ENCODE measurements at places on chromosomes 12 and 14.

DNA sequence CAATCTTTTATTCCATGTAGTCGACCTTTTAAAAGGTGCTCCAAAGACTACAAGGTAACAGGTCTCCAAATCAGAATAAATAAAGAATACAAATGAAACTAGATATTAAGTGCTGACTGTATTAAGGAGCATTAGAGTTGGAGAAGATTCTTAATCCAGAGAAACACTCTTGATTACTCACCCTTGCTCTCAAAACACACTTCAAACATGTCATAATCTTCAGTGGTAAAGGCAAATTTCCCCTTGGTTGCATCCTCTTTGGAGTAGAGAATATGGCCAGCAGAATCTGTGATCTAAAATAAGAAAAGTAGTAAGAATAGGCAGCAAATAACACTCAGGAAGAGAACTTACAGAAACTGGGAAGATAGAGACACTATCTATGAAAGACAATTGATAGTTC, 24.6 kb downstream of the TMED10 start:
- no peak for DNase-seq

GRCh38 chr12:39846971-39847650, 227.5 kb upstream of the ABCD2 start:
- no peak for DNase-seq

DNA sequence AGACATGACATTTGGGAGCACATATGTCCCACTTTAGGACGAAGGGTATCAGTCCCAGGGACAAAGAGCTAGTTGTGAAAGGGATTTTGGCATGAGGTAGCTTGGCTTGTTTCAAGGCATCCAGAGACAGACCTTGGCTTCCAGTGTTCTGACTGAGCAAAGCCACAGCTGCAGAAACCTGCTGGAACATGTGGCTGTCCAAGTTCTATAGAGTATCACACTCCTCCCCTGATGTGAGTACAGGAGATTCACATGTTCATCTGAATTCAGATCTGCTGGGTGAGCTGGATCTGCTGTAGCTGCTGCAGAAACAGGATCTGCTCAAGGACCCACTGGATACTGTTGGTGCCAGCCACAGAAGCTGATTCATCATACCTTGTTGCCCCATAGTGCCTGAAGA, 10.1 kb upstream of the C14orf39 start:
- no peak for DNase-seq

DNA sequence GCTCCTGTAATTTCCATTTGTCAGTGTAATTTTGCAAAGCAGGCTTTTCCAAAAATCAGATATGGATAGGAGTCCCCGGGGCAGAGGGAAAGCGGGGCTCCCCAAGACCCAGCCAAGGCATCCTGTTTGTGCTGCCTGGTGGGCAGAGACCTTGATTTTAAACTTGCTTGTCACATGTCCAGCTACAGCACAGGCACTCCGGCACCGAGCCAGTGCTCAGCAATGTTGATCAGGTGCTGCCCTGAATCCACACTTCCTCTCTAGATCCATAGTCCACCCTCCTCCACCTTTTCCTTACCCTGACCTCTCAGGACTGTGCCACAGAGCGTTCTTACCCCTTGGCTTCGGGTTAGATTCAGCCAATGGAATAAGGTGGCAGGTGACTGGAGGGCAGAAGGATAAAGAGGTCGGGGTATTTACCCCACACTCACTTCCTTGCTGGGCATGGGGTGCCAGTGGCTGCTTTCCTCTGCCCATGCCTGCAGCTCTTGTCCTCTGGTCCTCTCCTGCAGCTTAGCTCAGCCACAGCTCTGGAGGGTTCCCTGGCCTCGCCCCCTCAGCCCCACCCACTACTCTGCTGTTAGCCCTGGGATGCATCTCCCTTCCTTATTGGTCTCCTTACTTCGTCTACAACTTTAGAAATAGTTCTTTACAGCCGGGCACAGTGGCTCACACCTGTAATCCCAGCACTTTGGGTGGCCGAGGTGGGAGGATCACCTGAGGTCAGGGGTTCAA, 80.1 kb downstream of the IRF2BPL start:
- DNase-seq = no peak

DNA sequence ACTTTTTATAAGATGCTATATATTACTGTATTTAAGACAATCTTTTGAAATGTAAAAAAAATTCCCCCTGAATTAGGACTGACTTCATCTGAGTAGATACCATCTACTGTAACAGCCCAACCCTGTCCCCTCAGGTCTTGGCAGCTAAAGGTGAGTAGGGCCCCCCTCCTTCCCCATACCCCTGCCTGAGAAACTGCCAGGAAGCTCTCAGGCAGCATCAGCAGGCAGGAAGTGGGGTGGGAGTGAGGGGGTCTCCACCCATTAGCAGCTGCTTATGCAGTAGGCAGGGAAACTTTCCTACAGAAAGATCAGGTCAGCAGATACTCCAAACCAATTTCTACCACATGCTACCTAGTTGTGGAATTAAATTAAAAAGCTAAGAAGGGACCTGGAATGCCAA, 62.5 kb downstream of the PAX9 start:
- DNase-seq = no peak

DNA sequence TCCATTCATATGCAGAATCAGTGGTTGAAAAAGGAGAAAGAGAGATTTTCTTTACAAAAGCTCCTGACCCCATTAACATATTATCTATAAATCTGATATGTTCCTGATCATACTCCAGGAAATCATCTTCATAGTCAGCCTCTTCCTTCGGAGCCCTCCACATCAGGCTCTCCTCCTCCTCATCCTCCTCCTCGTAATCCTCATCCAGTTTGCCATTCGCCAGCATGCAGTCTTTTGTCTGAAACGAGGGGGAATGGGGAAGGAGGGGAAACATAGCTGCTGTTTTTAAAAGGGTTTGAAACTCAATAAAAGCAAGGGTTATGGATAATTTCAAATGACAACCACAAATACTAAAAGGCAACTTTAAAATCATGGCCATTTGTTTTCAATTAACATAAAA, 60.9 kb downstream of the DICER1 start:
- no peak for DNase-seq

DNA sequence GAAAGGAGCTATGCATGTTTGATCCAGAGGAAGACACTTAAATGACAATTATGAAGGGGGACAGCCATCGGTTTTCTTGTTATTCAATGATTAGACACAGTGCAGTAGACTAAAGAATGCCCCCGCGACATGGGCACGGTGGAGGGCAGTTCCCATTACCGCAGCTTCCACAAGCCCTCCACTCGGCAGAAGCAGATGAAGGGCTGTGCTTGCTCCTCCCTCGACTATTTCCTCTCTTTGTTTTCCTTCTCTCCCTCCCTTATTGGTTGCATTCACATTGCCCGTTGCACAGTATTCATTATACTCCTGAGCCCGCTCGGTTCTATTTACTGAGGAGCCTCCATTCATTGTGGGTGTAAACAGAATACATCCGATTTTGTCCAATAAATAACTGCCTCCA, 138.8 kb upstream of the RASSF8 start:
- DNase-seq = no peak

GRCh38 chr12:52606581-52607218, 5.4 kb upstream of the KRT72 start:
- DNase-seq = no peak

DNA sequence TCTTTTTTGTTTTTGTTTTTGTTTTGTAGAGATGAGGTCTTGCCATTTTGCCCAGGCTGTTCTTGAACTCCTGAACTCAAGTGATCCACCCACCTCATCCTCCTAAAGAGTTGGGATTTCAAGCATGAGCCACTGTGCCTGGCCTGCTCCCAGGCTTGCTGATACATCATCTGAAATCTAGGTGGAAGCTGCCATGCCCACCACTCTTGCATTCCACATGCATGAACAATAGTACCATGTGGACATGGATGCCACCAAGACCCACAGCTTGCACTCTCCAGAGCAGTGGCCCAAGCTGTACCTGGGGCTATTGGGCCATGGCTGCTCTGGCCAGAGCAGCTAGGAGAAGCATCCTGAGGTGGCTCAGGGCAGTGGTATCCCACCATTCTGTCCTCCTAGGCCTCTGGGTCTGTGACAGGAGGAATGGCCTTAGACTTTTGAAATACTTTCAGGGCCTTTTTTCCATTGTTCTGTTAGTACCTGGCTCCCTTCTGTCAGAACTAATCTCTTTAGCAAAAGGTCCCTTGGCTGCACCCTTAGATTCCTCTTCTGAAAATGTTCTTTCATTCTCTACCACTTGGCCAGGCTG, 13.7 kb downstream of the FLVCR2 start:
- DNase-seq = no peak

- no peak for DNase-seq
Measured at GRCh38 chr12:50507930-50508329, 3.1 kb downstream of the DIP2B start.

GRCh38 chr14:64855721-64856528, 23.8 kb downstream of the SPTB start:
- DNase-seq = no peak

DNA sequence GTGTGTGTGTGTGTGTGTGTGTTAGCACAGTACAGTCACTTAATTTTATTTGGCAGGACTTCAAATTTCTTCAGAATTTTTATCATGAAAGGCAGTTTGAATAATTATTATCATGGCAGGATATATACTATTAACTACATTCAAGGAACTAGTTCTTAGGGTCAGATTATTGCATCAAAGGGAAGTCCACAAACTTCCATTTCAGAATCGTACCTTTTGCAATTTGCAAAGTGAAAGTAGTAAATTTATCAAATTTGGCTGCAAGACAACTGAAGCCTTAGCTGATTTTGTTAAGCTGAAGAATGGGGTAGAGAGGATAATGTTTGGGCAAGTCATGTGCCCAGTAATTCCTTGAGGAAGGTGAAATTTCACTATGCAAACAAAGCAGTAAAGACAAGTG, 68.2 kb downstream of the PLEKHG7 start:
- no peak for DNase-seq

DNA sequence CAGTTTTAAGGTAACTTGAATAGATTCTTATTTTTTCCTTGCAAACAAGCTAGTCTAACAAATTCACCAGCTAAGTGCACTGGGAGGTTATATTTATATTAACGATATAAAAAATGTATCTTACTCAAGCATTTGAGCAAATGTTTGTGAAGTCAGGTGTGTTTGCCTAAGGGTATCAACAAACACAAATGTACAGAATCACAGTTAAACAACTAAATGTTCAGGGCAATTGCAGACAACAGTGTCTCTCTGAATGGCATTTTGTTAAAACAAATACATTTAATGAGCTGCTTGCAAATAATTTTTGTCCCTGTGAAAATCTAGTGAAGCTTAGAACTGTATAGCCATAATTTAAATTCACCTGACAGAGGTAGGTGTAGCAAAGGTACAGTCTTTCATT, 28.2 kb upstream of the FLRT2 start:
- DNase-seq = no peak

- no peak for DNase-seq
Measured at GRCh38 chr14:24688030-24688658, 54.2 kb upstream of the GZMB start.

GRCh38 chr14:101061411-101062064, 158.0 kb upstream of the RTL1 start:
- DNase-seq = no peak

GRCh38 chr12:119828300-119828699, 48.8 kb downstream of the CIT start:
- DNase-seq = no peak

- no peak for DNase-seq
Measured at GRCh38 chr14:67541448-67542387, 8.6 kb downstream of the PLEKHH1 start.

DNA sequence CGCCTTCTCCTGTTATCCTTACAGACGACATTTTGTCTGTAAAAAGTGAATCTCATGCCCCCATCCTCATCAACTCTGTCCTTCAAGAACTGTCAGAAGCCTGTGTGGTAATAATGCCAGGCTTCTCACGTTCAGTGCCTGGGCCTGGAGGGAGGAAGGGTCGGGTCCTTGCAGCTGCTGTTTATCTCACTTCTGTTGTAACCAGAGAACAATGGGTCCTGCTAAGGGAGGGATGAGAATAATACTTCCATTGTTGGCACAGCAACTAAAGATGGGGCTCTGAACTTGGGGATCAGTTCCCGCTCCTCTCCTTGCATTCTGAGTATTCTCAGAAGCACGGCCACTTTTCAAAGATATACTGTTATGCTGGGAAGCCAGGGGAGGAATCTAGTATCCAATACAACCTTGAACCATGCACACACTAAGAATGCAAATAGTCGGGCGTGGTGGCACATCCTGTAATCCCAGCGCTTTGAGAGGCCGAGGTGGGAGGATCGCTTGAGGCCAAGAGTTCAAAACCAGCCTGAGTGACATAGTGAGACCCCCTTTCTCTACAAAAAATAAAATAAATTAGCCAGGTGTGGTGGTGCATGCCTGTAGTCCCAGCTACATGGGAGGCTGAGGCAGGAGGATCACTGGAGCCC, 38.8 kb upstream of the NINJ2 start:
- DNase-seq = no peak

- DNase-seq = no peak
Measured at GRCh38 chr12:40098406-40099145, 7.3 kb downstream of the SLC2A13 start.

GRCh38 chr14:100305324-100306100, 732 bp downstream of the SLC25A29 start:
- DNase-seq = no peak

DNA sequence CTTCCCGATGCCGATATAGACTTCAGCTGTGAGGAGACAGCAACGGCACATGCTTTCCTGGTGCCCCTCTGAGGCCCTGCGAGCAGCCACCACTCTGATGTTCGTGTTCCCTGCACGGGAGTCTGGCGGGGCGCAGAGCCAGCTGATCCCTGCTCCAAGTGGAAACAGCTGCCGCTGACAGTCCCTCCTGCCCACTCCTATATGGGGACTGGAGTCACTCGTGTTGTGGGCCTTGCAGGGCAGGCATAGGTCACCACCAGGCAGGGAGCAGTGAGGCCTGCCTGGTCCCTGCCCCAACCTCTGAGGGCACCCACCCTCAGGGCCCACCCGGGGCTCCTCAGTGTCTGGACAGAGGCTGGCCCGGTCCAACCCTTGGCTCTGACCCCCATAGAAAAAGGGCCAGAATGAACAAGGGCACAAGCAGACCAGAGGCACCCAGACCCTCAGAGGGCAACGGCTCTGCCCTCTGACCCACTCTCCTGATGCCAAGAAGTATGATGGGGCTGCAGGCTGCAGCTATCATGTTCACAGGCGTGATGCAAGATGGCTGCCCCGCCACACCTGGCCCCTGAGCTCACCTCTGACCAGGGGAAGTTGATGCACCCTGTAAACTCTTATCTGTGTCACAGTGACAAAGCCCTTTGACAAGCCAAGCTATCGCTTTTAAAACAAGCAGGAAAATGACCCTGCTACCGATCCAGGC, 181.6 kb downstream of the CALM1 start:
- DNase-seq = no peak

GRCh38 chr12:10214136-10214894, 1.6 kb downstream of the GABARAPL1 start:
- no peak for DNase-seq

- DNase-seq = no peak
Measured at GRCh38 chr14:22691171-22691570, 47.0 kb upstream of the OR6J1 start.

GRCh38 chr14:23034498-23035302, at the start of gene PSMB5:
PSMB5 (minus strand) TSS chr14:23034900; CDS start chr14:23034881, 19 bp downstream.
- DNase-seq = peak; percentile 77

DNA sequence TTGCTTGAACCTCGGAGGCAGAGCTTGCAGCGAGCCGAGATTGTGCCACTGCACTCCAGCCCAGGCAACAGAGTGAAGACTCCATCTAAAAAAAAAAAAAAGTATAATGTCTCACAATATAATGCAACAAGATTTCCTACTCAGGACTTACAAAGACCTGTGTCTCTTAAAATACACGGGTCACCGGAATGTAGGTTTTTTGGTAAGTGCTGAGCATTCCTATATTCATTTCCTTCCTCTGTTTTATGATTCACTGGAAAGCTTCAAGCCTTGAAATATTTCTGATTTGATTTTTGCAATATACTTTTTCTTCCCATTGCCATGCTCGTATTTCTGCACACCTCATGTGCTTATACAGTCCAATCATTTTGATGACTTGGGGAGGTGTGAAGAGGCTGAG, 245.8 kb downstream of the FBXL14 start:
- DNase-seq = no peak
